Fibroblast of the aortic adventitia (primary cell): ENCODE measurements at places on chromosomes 6 and 20.

- DNase-seq = peak; percentile 32
These were observed 152.4 kb upstream of the SNX9 start for GRCh38 chr6:157670466-157671186.

GRCh38 chr20:57287007-57287880, 20.8 kb upstream of the BMP7 start:
- no peak for DNase-seq

DNA sequence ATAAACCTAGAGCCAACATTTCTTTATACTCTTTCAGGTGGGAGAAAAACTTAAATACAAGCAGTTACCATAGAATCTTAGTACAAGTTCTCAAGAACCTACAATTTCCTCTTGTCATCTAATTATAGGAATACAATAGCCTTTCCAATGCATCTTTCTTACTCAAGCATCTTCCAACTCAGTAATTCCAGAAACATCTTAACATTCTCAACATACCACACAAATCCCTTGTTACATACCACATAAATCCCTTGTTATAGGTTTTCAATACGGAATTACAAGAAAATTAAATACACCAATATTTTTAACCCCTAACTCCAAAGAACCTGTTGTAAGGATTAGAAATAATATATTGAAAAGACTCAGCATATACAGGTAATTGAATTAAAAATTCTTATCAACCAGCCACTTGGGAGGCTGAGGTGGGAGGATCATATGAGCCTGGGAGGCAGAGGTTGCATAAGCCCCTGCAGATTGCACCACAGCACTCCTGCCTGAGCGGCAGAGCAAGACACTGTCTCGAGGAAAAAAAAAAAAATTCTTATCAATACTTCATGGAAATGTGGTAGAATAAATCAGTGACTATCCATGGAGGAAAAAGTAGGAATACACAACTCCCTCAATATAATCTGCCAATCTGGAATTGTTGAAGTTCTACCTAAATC, 127.5 kb upstream of the CCDC28A start:
- no peak for DNase-seq

DNA sequence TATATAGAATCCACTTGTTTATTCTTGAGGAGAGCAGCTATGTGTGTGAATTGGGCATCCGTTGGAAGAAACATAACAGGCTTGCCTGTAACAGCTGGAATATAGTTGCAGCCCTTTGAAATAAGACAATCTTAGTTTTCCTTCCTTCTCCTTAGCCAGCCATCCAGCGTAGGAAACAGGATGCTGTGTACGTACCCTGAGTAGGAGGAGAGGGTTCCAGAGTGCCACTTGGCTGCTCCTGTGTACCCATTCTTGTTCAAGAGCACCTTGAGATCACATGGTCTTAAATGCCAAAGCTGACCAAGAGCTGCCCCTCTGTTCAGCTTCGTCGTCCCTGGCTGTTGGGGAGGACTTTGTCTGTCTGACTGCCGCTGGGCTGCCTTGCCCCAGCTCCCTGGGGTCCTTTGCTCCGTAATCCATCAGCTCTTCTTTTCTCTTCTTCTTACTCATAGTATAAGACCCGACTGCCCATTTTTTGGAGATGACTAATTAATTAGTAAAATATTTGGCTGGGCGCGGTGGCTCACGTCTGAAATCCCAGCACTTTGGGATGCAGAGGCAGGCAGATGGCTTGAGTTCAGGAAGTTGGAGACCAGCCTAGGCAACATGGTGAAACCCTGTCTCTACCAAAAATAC, 49.0 kb downstream of the RREB1 start:
- DNase-seq = peak; percentile 86

GRCh38 chr6:134634966-134635365, 314.9 kb downstream of the ALDH8A1 start:
- no peak for DNase-seq

GRCh38 chr6:63573899-63574553, 1.7 kb downstream of the LOC128125822 start:
- peak; percentile 77 for DNase-seq

DNA sequence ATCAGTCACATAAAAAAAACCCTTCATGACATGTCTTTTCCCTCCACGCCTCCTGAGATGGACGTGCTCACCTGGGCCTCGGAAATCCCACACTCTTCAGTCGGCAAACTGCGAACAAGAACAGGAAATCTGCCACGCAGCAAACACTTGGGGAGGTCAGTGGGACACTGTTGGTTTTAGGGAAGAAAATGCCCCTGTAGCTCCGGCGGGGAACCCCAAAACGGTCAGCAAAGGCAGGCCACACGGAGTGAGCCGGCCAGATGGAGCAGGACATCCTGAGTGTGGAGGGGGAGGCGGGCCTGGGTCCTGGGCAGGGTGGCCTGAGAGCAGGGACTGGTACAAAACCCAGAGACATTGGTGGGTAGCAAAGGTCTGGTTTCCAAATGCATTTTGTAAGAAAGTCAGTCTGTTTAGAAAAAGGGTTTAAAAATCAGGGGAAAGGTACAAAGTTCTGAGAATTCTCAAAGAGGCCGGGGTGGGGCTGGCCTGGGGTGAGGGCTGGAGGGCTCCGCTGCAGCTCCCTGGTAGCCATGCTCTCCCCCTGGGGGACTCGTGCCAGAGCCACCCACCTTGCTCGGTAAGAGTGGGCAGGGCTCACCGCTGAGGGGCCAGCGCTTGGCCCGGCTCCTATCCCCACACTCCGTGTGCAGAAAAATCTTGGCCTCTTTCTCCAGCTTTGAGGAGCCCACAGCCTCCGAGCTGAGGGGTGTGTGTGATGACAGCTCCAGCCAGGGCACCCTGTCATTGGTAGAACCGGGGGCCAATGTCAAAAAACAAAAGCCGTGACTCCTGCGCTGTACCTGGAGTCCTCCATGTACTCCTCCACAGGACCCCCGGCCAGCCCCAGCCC, 5.2 kb downstream of the SLC2A4RG start:
- no peak for DNase-seq

DNA sequence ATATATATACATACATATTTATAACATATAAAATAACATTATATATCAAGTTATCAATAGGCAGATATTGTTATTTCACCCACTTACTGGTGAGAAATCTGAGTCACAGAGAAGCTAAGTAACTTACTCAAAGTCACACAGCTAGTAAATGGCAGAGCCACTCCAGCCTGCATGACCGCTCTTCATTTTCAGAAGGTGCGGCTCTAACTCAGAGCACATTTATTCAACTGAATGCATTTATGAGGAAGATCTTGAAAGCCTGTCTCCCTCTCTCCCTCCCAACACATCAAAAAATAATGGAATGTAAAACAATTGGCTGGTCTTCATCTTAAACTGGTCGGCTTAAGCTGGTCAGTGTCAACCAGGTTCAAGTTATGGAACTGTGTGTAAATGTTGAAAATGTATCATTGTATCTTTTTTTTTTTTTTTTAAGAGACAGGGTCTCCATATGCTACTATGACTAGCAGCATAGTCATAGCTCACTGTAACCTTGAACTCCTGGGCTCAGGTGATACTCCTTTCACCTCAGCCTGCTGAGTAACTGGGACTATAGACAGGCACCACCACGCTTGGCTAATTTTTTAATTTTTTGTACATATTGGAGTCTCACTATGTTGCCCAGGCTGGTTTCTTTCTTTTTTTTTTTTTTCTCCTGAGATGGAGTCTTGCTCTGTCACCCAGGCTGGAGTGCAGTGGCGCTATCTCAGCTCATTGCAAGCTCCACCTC, 70.7 kb upstream of the NCOA3 start:
- DNase-seq = no peak

- DNase-seq = no peak
These were observed 25.3 kb upstream of the CHRNA4 start for GRCh38 chr20:63386491-63386890.

DNA sequence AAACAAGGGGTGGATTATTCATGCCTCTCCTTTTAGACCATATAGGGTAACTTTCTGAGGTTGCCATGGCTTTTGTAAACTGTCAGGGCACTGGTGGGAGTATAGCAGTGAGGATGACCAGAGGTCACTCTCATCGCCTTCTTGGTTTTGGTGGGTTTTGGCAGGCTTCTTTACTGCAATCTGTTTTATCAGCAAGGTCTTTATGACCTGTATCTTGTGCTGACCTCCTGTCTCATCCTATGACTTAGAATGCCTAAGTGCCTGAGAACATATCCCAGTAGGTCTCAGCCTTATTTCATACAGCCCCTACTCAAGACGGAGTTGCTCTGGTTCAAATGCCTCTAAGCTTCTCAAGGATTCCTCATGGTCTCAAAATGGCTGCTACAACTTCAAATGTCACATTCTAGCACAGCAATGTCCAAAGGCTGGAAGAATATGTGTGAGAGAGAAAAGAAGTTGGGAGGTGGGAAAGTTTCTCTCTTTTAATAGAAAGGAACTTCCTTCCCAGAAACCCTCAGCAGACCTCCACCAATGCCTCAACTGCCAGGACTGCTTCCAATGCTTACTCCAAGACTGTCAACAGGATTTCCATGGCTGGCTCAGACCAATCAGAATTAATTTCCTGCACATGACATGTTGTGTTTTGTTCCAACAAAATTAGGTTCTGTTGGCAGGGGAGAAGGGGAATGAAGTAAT, 46.6 kb upstream of the SLC9A8 start:
- peak; percentile 78 for DNase-seq

- no peak for DNase-seq
These were observed 49.7 kb downstream of the STAU1 start for GRCh38 chr20:49138431-49138830.

DNA sequence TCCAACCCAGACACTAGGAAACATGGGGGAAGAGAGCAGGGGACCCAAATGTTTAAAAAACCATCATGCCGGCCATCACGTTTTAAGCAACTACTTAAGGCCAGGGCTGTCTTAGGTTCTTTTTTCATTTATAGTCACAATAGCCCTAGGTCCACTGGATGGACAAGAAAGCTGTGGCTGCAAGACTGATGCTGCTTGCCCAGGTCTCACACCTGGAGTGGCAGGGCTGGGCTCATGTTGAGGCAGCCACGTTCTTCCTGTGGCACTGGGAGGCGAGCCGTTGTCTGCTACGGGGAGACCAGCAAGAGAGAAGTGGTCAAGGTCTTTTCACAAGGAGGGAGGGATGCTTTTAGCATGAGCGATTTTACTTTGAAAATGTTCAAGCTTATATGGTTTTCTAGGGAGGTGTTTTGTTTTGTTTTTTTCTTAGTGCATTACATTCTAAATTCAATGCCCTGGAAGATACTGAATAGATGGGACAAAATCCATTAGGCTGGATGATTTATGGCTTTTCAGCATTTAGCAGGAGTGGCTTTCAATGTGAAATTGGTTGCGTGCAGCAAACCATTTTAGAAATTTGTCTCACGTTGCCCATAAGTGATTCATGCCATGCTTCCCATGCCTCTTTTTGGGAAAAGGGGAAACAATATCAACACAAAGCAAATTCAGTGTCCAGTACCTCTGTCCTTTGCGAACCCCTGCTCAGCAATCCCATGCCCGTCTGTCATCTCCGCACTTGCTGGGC, 106.6 kb upstream of the SNX9 start:
- DNase-seq = peak; percentile 59

DNA sequence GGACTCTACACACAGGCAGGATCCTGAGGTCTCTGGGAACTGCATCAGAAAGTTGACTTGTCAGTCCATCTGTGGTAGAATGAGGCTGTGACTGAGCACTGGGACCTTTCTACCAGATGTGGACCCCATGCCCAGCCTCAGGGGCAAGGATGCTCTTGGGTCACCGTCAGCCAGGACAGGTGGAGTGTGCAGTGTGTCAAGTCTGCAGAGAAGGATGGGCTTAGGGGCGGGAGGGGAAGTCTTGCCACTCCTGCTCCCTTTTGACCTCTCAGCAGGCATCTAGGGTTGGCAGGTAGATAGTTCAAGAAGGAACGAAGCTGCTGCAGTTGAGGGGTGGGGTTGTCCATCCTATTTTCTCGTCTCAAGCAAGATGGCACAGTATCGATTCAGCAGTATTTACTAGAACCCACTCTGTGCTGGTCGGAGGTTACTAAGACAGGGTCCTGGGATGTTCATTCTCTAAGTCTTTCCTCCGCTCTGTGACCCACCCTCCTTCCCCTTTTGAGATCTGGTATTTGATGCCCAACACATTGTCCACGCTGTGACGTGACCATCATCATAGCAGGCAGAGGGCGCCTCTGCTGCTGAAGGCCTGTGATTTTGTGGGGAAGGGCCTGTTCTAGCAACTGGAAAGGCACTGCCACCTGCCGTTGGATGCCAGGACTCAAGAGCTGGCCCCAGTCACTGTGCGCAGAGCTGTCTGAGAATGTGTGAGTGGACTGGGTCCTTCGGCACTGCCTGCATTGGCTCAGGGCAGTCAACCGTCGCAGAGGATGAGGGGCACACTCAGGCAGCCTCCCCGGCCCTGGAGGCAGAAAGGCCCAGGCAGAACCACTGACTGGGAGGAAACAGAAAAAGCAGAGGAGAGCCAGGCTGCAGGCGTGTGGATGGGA, 23.2 kb downstream of the RBCK1 start:
- peak; percentile 60 for DNase-seq
